MV-4-11 (cell line): ENCODE measurements at places on chromosomes 5 and 9.

- no peak for DNase-seq
These were observed 116.1 kb upstream of the PITX1 start for GRCh38 chr5:135149956-135150723.

- DNase-seq: no peak
These were observed 57.1 kb downstream of the GALNT12 start for GRCh38 chr9:98864281-98865174.

DNA sequence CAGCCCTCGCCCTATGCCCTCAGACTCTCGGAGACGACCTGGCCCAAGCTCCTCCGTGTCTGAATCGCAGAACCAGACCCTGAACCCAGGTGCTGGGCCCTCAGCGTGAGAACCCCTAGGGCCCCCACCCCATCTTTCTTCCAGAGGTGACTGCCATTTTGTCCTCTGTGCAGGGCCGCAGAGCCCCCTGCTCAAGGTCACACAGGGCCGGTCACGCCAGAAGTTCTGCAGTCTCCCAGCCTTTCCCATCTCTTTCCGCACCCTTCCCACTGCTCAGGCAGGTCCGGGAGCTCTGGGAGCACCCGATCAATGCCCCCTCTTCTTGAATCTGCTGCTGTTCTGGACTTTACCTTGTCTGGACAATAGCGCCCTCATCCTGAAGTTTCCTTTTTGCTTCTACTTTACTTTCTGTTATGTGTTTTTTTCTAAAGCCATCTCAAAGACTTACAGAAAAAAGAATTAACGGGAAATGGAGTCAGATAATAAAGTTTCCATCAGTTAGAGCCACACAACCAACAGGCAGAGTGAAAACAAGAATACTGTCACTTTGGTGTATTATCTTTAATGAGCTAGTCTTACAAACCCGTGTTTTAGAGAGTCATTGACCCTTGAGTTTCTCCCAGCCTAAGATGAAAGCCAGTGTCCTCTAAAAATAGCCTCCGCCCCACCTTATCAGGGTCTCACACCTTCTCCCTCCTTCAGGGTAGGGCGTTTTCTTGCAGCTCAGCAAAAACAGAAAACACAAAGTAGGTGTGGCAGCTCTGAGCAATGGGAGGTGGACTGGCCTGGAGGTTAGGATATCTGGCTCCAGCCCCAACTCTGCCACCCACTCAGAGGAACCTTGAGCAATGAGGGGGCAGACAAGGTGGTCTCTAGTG, 1.8 kb downstream of the TMOD1 start:
- DNase-seq: no peak

- DNase-seq: no peak
These were observed 620.7 kb upstream of the ARRDC3 start for GRCh38 chr5:92003806-92004205.

DNA sequence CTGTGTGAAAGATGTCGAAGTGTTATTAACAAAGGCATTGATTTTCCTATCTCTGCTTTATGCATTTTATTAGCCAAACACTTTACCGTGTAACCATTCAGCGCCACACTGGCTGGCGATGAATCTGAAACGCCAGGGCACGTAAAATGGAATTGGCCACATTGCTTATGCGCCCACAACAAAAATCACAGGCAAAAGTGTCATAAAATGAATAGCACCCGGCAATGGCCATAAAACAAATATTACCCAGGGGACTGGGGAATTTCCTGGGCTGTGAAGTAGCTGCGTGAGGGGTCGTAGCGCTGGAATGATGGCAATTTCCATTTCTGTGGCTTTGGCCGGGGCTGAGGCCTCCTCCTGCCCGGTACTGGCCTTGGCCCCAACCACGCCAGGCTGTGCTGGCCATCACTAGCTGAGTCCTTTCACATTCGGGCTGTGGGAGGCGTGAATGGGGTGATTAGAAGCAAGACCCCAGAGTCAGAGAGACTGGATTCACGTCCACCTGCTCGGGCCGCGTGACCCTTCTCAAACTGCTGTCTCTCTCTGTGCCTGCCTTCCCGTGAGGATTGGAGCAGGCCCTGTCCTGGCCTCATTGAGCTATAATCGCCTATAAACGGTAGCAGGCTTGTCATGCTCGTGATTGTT, 254.5 kb downstream of the PBX3 start:
- DNase-seq: no peak

GRCh38 chr5:87195616-87196015, 72.1 kb upstream of the RASA1 start:
- no peak for DNase-seq
